ENCODE measurements at places on chromosomes 5 and 9. TPM values are rescaled to one million over a fixed set of nuclear protein-coding genes. Genes with fewer than 3 reads are reported as not detected.

GABRA1 gene
- total RNA-seq: not detected

ADAMTSL2 gene
- total RNA-seq: not detected

PNPLA7 gene
- 3.0 TPM for total RNA-seq

INSL4 gene
- not detected for total RNA-seq

PLGRKT gene
- total RNA-seq: 26.4 TPM

ABCA2 gene
- 30.6 TPM for total RNA-seq

ZFP2 gene
- 0.18 TPM for total RNA-seq

ADAMTS6 gene
- 2.0 TPM for total RNA-seq

IRF1 gene
- total RNA-seq: 366 TPM

ZBTB43 gene
- total RNA-seq: 19.2 TPM

TRIM52 gene
- 20.7 TPM for total RNA-seq

DDX4 gene
- total RNA-seq: 0.98 TPM

SH3RF2 gene
- total RNA-seq: 0.45 TPM

ACER2 gene
- total RNA-seq: 2.5 TPM

EIF4E1B gene
- total RNA-seq: not detected

SEMA6A gene
- total RNA-seq: not detected

LCN15 gene
- not detected for total RNA-seq
